HepG2 (cell line): ENCODE measurements at places on chromosomes 11 and 22. TPM values are rescaled to one million over a fixed set of nuclear protein-coding genes. Genes with fewer than 3 reads are reported as not detected.

DNA sequence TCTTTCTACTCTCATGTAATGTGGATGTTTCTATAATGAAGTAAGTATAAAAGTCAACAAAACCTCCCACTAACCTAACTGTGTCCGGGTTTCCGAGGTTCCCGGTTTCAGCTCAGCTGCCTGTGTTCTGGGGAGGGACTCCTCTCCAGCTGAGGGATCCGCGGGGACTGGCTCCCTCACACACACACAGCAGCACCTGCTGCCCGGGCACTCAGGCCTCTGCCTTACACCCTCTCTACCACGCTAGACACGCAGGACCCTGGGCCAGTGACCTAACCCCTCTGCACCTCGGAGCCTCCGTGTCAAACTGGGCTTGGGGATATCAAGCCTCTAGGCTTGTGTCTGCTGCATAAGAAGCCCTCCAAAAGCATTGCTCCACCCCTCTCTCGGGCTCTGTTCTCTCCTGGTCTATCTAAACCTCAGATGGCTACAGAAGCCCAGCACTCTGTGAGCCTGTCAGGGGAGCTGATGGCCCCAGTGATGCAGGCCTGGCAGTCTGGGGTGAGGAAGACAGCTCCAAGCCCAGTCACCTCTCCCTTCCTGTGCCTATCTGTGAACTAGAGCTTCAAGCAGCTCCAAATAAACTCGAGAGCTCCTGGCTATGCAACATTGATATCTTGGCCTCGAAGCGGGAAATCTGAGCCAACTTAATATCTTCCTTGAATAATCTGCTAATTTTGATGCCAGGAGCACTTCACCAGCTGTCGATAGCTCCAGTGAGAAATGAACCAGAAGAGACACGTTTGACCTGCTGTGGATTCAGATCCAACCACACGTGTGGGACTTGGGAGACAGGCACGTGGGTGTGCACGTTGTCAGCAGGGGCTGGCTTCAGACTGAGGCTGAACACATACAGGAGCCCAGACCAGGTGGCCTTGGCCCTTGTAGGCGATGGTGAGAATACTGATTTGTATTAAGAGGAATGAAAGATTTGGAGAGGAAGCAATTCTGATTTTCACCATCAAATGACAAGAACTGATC lies 232.7 kb upstream of the B3GAT1 start:
- no peak for DNase-seq

DNA sequence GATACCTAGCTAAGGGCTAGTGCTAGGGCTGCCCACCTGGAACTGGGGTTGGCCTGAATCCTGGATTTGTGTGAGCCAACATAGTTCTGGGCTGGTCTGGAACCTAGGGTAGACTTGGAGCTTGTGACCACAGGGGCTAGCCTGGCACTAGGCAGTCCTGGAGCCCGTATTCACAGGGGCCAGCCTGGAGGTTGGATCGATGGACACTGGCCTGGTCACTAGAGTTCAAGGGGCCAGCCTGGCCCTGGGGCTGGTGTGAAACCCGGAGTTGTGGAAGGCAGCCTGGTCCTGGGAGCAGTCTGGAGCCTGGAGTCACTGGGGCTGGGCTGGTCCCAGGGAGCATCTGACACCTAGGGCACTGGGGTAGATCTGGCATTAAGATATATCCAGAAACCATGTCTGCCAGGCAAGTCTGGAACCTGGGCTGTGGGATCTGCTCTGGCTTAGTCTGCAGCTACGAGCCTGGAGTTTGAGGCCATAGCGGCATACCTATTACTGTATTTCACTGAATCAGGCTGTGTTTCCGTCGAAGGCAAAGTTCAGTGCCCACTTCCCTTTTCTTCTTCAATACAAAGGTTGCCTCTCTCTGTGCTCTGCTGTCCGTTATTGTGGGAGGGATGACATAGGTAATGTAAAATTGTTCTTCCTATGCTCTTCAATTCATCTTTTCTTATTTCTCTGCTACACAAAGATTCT lies 9.1 kb upstream of the GLYATL1B start:
- no peak for DNase-seq

The FAM227A gene
- total RNA-seq = 0.53 and 1.5 TPM in 2 replicates

The MAP6 gene
- total RNA-seq = 0.04 TPM in 1 of 2 replicates, not detected in the other

The RNF26 gene
- 11.9 and 20.8 TPM in 2 replicates for total RNA-seq

The SLC17A6 gene
- total RNA-seq = not detected in 2 replicates
